ENCODE measurements at places on chromosomes 3 and 15. TPM values are rescaled to one million over a fixed set of nuclear protein-coding genes. Genes with fewer than 3 reads are reported as not detected.

Gene TMEM40
- polyA plus RNA-seq: not detected

Gene ALCAM
- 11.9 TPM for polyA plus RNA-seq

Gene FANCD2OS
- not detected for polyA plus RNA-seq

Gene IGF2BP2
- not detected for polyA plus RNA-seq

Gene TEX55
- not detected for polyA plus RNA-seq

Gene RLBP1
- polyA plus RNA-seq: not detected

All from Purkinje cell (primary cell).